Sciatic nerve (tissue), 2 donors: ENCODE measurements at places on chromosomes 6 and 20. TPM values are rescaled to one million over a fixed set of nuclear protein-coding genes. Genes with fewer than 3 reads are reported as not detected.

LY6G5C gene
- total RNA-seq, result 2.1 TPM

GRCh38 chr6:1256435-1257008 is 55.4 kb upstream of the FOXQ1 start:
- no peak for DNase-seq

SAMD5 gene
- 4.5 TPM for total RNA-seq

TRAPPC3L gene
- 0.22 TPM for total RNA-seq

DNA sequence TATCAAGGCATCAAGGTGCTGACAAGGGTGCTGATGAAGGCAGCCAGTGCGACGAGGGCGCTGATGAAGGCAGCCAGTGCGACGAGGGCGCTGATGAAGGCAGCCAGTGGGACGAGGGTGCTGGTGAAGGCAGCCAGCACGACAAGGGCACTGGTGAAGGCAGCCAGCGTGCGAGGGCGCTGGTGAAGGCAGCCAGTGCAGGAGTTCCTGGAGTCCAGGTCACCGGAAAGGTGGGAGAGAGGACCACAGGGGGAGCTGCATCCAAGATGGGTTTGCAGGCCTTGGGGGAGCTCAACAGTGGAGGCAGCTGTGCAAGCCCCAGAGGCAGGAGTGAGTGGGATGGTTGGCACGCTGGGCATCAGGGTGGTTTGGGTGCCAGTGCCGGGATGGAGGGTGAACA is 176.3 kb downstream of the TBXT start:
- no peak for DNase-seq

DNA sequence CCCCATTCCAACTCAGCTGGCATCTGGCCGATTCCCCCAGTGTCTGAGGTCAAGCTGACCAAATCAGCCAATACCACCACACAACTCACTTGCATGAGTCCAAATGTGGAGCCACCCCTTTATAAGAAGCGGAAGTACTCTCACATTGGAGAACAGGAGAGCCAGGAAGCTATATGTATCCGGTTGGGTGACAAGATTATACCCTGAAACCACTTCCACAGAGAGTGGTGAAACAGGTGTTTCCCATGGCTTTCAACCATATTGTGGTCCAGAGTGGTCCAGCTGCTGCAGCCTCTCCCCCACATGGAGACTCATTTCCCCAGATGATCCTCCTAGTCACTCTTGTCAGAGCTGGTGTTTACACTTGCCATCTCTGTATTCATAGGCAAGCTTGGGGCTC is 24.0 kb upstream of the SERINC1 start:
- DNase-seq, result no peak
